HTR-8/SVneo (cell line): ENCODE measurements at places on chromosomes 3 and 15.

DNA sequence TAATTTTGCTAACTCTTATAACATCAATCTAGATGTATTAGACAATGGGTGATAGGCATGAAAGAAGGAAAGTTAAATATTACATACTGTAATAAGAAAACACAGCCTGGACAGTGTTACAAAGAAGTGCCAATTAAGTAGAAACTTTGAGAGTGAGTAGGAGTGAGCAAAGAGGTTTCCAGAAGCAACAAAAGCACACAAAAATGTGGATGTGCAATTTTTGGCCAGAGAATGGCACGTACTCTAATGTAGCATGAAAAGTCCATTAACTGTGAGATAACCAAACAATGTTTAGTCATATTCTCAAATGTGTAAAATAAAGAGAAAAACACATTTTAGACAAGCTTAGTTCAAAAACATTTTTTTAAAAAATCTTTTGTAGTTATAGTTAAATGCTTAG, 567.3 kb downstream of the ROBO1 start:
- no peak for DNase-seq

- DNase-seq, result no peak
These were observed 886.9 kb downstream of the TUSC7 start for GRCh38 chr3:117596503-117596902.

GRCh38 chr15:100111125-100112060, 230.4 kb downstream of the ADAMTS17 start:
- DNase-seq, result peak; percentile 88

GRCh38 chr15:61444585-61444984, 215.5 kb upstream of the RORA start:
- DNase-seq, result no peak

DNA sequence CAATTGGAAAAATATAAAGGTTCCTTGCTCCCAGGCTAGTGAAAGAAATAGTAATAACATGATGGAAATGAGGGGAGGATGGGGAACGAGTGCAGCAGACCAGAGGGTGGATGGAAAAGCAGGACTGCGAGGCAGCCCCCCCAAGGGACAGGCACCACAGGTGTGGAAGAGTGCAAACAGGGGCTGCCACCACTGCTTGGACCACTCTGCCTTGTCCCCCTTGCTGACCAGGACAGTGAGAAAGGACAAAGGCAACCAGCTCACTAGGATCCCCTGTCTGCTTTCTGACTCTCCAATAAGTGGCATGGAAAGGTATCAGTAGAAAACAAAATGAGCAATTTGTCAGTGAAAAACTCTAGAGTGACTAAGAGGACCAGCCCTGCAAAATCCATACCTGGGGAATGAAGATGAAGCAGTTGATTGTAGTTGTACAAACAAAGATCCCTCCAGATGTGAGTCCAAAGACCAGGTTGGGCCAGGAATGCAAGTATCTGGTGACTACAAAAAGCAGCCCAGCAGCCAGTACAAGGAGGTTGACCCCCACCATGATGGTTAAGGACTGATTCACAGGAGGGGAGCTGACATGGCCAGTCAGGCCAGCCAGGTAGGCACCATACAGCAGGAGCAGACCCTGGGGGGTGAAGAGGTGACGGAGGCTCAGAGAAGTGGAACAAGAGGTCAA, 86.6 kb upstream of the GSK3B start:
- DNase-seq, result no peak

- no peak for DNase-seq
These were observed 13.9 kb downstream of the PLXND1 start for GRCh38 chr3:129592381-129593131.

DNA sequence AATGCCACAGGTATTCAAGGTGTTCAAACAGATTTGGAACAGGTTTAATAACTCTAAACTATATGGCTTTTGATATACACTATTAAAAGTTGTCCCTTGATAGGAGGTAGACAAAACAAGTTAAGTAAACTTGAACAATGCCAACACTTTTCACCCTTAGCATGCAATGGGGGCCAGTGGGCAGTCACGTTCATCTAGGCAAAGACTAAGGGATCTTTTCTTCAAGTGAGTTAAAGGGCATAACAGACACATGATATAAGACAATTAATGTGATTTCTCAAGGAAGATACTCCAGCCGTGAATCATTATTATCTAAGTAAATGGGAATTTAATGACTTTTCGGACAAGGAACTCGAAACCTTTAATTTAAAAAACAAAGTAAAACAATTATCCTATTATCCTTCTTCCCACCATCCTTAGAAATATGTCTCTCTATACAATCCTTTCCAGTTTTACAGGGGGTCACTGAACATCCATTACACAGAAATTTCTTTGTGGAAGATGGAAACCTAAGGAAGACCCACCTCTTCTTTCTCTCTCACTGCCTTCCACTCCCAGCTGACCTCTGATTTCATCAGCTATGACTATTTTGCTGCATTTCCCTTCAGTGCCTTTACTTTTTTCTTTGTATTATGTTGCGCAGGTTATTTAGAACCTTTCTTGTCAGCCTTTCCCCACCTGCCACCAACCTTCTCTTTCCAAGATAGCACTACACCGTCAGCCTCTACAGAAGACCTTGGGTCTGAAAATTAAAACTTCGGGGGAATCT, 1.5 kb downstream of the CLDN1 start:
- DNase-seq, result no peak

- DNase-seq, result no peak
These were observed 5.6 kb upstream of the ZBTB47 start for GRCh38 chr3:42647821-42648459.

DNA sequence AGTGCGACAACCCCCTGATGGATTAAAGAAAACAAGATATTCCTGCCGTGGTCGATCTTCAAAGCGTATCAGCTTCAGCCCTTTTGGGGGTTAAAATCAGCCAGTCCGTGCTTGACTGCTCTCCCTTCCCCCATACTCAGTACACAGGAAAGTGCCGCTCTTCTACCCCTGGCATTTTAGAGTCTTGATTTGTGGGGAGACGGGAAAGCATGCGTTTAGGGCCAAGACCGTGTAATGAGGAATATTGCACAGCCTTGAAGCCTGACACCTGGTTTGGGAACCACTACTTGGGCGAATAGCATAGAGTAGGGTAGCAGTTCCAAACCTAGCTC, 540 bp upstream of the EDC3 start:
- no peak for DNase-seq

DNA sequence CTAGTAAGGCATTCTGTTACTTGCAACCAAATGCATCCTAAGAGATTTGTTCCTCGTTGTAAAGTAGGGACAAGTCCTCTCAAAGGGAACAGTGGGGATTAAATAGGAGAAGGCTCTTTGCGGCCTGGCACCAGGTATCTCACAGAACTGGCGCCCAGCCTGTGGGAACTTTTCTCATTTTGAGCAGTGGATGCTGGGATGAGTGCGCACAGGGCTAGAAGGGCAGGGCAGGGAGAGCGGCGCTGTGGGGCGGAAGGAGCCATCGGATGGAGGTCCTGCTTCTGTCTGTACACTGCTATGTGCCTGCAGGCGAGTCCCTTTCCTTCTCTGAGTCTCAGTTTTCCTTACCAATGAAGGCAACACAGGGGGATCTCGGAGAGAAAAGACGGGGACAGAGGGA, 50.6 kb downstream of the WNT7A start:
- DNase-seq, result no peak

DNA sequence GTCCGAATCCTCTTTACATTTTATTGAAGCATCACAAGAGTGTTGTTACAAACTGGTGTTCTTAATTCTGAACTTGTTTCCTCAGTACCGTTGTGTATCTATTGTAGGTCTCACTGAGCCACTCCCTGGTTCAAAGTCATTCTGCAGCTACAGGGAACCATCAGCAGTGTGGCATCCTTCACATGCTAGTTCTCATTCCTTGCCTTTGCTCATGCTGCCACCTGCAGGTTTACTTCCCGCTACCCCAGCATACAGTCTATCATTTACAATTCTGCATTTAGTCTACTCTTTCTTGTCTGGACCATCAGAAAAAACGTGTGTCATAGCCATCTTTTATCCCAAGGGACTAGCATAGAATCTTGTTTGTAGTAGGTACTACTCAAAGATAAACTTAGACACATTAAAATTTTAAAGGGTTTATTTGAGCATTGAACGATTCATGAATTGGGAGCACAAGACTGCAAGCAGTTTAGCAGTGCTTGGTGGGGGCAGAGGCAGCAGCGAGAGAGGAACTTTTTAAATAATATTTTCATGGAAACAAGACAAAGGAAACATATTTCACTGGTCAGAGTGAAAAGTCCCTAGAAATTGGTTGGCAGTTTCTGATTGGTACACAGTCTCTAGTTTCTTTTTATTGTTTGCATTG, 402.1 kb downstream of the CADM2 start:
- peak; percentile 8 for DNase-seq

GRCh38 chr3:27535809-27536392, 51.7 kb upstream of the SLC4A7 start:
- DNase-seq, result no peak

DNA sequence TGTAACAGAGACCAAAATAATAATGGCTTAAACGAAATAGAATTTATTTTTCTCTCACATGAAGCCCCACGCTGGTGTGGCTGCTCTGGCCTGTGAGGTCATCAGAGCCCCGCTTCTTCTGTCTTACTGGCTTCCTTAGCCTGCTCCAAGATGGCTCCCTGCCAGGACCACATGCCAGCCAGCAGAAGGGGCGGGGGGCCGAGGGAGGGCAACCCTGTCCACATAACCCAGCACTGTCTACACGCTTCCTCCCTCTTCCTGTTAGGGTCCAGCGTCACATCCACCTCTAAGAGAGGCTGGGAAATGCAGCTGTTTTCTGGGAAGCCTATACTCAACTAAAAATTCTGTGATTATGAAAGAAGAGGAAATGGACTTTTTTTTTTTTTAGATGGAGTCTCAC, 107.9 kb upstream of the DLG1 start:
- no peak for DNase-seq

DNA sequence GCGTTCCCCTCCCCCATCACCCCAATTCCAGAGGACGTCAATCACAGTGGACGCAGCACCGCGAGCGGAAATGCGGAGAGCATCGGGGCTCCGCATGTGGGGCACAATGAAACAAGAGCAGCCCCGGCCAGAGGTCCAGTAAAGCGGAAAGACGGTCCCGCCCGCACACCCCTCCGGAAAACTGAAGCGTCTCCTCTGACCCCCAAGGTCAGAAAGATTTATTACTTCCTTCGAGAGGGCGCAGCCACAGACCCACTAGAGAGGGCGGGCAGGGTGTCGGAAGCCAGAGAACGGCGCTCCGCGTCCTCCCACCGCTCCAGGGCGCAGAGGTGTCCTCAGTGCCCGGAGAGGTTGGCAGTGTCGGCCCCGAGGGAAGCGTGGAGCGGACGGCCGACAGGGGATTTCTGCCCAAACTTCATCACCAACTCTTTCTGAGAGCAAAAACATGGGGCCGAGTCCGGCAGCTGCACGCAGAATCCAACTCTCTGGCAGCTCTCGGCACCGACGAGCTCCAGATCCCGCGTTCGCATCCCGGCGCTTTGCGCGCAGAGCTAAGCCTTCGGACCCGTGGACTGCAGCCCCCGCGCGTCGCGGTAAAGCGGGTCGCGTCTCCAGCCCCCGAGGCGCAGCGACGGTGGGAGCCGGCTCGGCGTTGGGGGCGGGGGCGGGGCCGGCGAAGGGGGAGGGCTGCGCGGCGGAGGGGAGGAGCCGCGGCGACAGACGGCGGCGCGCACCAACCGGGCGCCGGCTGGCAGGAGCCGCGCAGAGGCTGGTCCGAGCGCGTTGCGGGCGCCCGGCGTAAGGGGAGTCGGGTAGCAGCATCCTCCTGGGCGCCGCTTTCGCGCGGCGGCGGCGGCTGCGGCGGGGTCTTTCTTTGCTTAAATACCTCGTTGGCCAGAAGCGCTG, at the start of gene CHST2:
TSS of gene CHST2 (plus strand) at position 763 of the 906 bp plus-strand sequence. CDS start 1,046 bp downstream, outside the sequence.
- DNase-seq, result peak; percentile 87

GRCh38 chr15:76799760-76800159, 105.4 kb downstream of the SCAPER start:
- DNase-seq, result peak; percentile 17

GRCh38 chr15:47768735-47769134, 51.4 kb downstream of the SEMA6D start:
- DNase-seq, result no peak

- DNase-seq, result no peak
These were observed 37.2 kb downstream of the TRIM42 start for GRCh38 chr3:140715035-140715434.

DNA sequence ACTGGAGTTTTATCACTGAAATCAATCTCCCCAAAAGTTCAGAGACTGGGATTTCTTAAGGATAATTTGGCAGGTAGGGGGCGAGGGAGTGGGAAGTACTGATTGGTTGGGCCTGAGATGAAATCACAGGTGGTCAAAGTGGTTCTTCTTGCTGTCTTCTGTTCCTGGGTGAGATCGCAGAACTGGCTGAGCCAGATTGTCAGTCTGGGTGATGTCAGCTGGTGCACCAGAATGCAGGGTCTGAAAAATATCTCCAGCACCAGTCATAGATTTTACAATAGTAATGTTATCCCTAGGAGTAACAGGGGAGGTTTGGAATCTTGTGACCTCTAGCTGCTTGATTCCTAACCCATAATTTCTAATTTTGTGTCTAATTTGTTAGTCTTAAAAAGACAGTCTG, 86.7 kb upstream of the SLC25A36 start:
- no peak for DNase-seq

- DNase-seq, result no peak
These were observed 75.3 kb downstream of the RFX7 start for GRCh38 chr15:56168394-56168793.

DNA sequence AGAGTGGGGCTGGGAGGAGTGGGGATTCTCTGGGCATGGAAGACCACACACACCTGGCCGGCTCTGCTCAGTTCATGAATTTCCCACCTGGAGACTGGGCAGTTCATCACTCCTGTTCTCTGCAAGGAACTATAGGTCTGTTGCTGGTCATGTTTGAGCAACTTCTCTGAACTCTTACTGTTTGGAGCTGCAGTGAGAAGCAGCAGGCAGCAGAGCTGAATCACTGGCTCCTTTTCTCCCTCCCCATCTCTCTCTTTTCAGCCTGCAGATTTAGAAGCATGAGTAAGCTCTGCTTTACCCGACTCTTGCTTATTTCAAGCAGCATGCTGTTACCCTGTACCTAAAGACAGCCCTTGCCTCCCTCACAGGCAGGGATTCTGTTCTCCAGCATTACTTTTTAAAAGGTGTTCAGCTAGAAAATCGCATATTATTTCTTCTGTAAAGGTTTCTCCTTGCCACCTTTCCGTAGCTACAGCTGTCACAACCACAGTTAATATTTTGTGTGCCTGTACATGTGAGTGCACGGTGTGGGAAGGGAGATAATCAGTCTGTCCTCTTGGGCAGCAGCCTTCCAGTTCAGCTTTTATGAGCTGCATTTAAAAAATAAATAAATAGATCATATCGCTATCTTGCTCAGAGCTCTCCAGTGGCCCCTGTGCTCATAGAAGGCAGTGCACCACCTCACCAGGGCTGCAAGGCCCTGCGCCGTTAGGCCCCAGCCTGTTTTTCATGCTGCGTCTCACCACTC, 131.6 kb downstream of the CHCHD6 start:
- DNase-seq, result no peak

- peak; percentile 82 for DNase-seq
These were observed 44.8 kb downstream of the CYP11A1 start for GRCh38 chr15:74322558-74323180.

DNA sequence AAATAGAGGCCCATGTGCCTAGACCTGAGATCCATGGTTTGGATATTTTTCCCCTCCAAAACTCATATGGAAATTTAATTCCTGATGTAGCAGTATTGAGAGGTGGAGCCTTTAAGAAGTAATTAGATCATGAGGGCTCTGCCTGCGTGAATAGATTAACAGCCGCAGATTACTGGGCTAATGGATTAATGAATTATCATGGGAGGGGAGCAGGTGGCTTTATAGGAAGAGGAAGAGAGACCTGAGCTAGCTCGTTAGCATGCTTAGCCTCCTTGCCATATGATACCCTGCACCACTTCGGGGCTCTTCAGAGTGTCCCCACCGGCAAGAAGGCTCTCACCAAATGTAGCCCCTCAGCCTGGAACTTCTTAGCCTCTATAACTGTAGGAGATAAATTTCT, 15.8 kb downstream of the ARHGEF26 start:
- no peak for DNase-seq

GRCh38 chr3:105166893-105167292, 199.8 kb upstream of the ALCAM start:
- no peak for DNase-seq
